Type B pancreatic cell (in vitro differentiated cells): ENCODE measurements at places on chromosomes 3 and 15. TPM values are rescaled to one million over a fixed set of nuclear protein-coding genes. Genes with fewer than 3 reads are reported as not detected.

The SENP8 gene
- 4.9 and 6.1 TPM in 2 replicates for total RNA-seq

DNA sequence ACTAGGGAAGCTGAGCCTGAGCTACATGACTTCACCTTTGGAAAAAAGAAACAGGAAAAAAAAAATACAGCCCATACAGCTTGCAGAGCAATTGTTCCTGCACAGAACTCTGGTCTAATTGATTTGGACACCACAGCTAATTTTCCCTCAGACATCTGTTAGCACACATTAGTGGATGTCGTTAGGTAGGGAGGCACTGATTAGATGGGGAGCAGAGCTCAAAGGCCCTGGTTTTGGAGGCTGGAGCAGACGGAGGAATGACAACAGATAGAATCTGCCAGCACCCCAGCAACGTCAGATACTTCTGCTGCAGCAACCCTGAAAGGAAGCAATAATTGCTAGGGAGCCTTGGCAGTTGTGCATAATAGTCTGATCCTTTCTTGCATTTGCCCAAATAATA lies 398.9 kb downstream of the LSAMP start:
- peaks cover 9% of the 10 kb centered on the region for H3K4me1 ChIP-seq
- peaks cover 4% of the 10 kb centered on the region for H3K36me3 ChIP-seq
- H3K27me3 ChIP-seq: no peaks in the 10 kb centered on the region
- DNase-seq: no peak
- H3K4me3 ChIP-seq: no peak overlapping the region

DNA sequence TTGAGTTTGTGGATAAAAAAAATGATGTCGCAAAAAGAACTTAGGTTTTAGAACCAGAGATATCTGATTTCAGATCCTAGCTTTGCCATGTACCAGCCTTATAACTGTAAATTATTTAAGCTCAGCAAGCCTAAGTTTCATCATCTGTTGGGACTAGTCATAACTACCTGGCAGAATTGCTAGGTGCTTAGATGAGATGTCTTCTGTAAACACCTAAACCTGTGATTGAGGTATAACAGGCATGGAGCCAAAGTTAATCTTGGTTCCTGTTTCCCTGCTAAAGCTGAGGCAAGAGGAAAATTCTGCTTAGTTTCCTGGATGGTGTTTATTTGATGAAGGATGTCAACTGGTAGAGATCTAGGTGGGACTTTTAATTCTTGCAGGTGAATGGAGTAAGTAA lies 331.3 kb upstream of the RBMS3 start:
- no peaks in the 10 kb centered on the region for H3K36me3 ChIP-seq
- no peak overlapping the region for H3K4me3 ChIP-seq
- H3K4me1 ChIP-seq: peaks cover 6% of the 10 kb centered on the region
- DNase-seq: no peak
- no peak overlapping the region for H3K27ac ChIP-seq
- H3K27me3 ChIP-seq: no peaks in the 10 kb centered on the region

DNA sequence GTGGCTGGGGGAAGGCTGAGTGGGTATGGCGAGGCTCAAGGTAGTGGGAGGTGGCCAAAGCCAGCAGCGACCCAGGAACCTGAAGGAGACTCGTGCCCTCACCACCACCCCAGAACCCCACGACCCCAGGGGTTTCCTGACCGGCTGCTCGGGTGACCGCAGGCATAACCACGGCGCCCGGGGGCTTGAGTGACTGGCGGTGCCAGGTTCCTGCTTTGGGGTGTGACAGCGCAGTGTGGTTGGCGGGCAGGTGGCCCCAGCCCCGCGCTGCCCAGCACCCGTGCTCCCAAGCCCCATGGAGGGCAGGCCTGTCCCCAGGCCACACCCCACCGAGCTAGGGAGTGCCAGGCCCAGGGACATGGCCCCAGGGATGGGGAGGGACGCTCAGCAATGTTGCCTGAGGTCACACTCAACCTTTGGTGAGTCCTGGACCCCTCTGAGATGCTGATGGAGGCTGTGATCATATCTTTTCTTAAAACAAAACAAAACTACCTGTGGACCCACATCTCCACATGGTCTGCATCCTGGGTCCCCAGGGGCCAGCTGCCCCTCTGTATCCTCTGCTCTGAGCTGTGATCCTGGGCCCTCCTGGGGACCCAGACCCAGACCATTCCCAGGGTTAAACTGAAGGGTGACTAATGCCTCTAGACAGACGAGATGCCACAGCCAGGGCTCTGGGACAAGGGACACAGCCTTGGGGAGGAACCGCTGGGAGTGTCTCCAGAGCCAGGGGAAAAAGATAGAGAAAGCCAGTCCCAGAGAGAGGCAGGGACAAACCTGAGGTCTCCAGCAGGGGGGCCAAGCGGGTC lies 13.0 kb downstream of the DNAJB8 start:
- H3K36me3 ChIP-seq: no peaks in the 10 kb centered on the region
- H3K27ac ChIP-seq: no peak overlapping the region
- peaks cover 27% of the 10 kb centered on the region for H3K27me3 ChIP-seq
- no peak overlapping the region for H3K4me3 ChIP-seq

GRCh38 chr3:46141813-46142212 lies 66.3 kb downstream of the CCR1 start:
- H3K36me3 ChIP-seq: no peaks in the 10 kb centered on the region
- no peaks in the 10 kb centered on the region for H3K27me3 ChIP-seq
- no peak overlapping the region for H3K4me3 ChIP-seq
- no peaks in the 10 kb centered on the region for H3K4me1 ChIP-seq
- H3K27ac ChIP-seq: no peak overlapping the region
- no peak for DNase-seq

The LINGO1 gene
- 19.6 and 25.2 TPM in 2 replicates for total RNA-seq

The CD200R1 gene
- total RNA-seq: 2.1 and 4.5 TPM in 2 replicates

GRCh38 chr3:148077318-148077923 lies 620.3 kb upstream of the AGTR1 start:
- H3K4me3 ChIP-seq: no peak overlapping the region
- H3K27ac ChIP-seq: no peak overlapping the region
- no peaks in the 10 kb centered on the region for H3K36me3 ChIP-seq
- DNase-seq: no peak

DNA sequence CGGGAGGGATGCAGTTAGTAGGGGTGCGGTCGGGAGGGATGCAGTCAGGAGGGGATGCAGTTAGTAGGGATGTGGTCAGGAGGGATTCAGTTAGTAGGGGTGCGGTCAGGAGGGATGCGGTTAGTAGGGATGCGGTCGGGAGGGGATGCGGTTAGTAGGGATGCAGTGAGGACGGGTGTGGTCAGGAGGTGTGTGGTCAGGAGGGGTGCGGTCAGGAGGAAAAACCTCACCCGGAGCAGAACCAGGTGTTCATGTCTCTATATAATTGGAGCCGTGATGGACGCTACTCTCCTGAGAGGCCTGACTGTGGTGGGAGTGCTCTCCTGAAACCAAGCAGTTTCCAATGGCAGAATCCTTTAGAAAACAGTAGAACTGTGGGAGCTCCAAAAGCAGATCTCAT lies 95.8 kb downstream of the BDH1 start:
- no peak overlapping the region for H3K27ac ChIP-seq
- peaks cover 18% of the 10 kb centered on the region for H3K4me1 ChIP-seq
- no peaks in the 10 kb centered on the region for H3K36me3 ChIP-seq
- H3K27me3 ChIP-seq: peaks cover 15% of the 10 kb centered on the region
- H3K4me3 ChIP-seq: no peak overlapping the region

GRCh38 chr3:89113893-89114840 lies 6.7 kb downstream of the EPHA3 start:
- peaks cover 47% of the 10 kb centered on the region for H3K27me3 ChIP-seq
- peak; percentile 84 for DNase-seq
- peaks cover 14% of the 10 kb centered on the region for H3K4me1 ChIP-seq
- H3K4me3 ChIP-seq: peak overlapping the region; percentile 92
- H3K27ac ChIP-seq: peak overlapping the region; percentile 52
- no peaks in the 10 kb centered on the region for H3K36me3 ChIP-seq

DNA sequence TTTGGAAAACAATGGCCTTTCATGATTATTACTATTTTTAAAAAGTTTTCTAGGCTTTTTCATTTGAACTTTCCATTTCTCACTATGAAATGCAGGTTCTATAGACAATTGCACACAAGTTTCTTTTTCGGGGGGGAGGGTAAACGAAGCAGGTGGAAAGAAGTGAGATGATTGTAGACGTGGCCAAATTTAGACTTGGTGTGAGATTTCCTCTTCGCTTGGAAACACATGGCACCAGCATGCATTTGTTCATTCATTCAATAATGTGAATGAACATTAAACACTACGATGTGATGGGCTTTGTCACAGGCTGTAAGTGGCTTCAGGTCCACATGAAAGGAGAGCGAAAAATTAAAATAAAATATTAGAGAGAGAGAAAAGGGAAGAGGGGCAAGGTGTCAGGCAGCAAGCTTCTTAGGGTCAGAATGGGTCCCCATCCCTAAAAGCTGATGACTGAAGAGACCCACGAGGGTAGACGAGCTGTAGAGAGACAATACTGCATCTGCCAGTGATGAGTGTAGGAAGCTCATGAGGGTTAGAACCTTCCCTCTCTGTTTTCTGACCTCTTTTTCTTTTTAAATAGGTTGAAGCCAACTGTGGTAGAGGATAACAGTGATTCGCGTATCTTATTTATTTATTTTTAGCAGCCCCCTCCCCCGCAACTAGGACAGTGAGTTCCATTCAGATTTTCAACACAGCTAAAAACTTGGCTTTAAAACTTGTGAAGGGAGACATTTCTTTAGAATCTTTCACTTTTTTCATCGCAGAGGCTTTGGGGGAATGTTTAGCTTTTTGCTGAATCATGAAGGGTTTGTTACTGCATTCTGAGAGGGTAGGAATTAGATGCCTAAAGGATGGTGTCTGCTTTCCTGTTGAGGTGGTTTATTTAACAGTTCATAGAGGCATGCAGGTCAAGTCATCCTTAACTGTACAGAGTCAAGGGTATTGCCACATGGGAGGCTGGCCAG lies 36.2 kb downstream of the GAP43 start:
- peak overlapping the region; percentile 93 for H3K4me3 ChIP-seq
- no peak for DNase-seq
- peak overlapping the region; percentile 98 for H3K27ac ChIP-seq
- no peaks in the 10 kb centered on the region for H3K27me3 ChIP-seq
- H3K36me3 ChIP-seq: no peaks in the 10 kb centered on the region
- peaks cover 42% of the 10 kb centered on the region for H3K4me1 ChIP-seq

GRCh38 chr3:133137042-133137996 lies 99.1 kb downstream of the TMEM108 start:
- peaks cover 4% of the 10 kb centered on the region for H3K4me1 ChIP-seq
- DNase-seq: no peak
- H3K27me3 ChIP-seq: no peaks in the 10 kb centered on the region
- H3K4me3 ChIP-seq: no peak overlapping the region
- H3K27ac ChIP-seq: no peak overlapping the region
